Activated CD8-positive, alpha-beta memory T cell treated with anti-CD3 and anti-CD28 coated beads for 1 hour (primary cell): ENCODE measurements at places on chromosomes 2 and 18.
A peak's percentile ranks its signal among the peaks of the same experiment; 100 is the strongest.

DNA sequence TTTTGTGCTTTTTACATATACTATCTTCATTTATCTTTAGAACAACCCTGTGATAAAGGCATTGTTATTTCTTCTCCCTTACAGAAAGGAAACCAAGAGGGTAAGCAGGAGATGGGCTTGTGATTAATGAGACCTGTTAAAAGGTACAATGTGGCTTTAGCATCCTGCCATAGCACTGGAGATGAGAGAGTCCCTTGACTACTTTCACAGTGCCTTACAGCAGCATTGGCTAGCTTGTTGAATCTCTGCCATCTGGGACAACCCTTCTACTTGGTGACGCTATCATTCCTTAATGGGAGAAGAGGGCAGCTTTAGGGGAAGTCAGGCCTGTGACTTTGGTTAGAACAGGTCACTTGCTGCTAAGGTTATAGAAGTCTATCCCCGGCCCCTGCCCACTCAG lies 68.1 kb upstream of the LYPD6B start:
- DNase-seq = no peak

DNA sequence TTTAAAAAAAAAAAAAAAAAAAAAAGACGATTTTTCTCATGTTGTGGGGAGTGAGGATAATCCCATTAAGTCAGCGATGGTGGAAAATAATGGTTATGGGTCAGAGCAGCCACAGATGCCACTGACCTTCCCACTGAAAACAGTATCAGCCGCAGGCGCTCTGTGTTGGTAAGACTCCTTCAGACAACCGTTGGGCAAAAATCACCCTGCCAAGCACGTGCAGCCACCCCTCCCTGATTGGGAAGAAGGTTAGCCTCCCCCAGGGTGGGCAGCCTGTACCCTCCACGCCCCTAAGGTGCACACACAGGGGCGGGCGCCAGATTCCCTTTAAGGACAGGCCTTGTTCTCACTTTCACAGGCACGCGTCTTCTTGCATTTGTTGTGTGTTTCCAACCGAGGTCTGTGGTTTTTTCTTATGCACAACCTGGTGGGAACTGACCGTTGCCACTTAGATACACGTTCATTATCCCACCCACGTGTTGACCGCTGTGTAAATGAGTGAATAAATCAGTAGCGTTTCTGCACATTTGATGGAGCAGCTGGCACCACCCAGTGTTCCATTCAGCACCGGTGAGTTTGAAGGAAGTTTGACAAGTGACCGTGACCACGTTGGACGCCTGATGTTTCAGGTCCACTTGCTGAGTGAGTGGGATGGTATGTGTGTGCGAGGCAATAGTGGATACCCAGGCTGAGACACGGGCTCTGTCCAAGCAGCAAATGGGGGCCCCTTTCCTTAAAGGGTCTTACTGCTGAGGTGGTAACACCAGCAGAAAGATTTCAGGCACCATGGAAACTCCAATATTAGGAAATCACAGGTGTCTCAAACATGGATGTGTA lies 197.8 kb downstream of the GBX2 start:
- DNase-seq = no peak

DNA sequence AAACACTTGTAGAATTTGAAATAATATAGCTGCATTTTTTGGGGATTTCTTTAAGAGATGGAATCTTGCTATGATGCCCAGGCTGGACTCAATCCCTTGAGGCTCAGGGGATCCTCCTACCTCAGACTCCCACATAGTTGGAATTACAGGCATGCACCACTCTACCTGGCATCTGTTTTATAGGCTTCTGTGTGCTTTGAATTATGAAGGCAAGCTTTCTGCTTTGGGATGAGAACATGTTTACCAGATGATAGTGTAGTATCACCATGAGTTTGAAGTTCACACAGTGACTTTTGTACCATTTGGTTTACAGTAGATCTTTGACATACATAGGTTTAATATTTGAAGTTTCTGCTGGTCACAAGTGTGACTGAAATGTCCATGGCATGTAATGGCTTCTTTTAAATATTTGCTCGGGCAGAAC lies 10.7 kb downstream of the CNOT11 start:
- no peak for DNase-seq

DNA sequence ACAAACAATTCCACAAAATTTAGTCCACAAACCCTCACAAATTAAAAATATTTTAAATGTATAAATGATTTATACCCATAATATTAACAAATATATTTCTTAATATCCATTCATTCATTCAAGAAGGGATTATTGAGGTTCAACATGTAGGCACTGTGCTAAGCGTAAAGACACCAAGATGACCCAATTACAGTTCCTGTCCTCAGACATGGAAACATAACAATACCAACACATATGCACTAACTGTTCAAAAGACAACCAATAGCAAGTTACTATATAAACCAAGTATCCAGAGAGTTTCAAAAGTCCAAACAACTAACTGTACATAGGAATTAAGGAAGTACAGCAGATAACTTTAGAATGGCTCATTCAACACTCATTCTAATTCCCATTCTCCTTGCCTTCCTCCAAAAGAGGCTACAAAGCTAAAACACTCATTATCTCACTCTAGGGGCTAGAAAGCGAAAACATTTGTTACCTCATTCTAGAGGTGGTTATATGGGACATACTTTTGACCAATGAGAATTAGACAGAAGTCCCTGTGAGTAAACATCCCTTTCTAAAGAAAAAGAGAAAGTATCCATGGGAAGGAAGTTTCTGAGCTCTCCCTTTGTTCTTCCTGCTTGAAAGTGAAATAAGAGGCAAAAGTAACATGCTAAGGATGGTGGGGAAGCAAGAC lies 292.4 kb downstream of the ZEB2 start:
- DNase-seq = no peak

GRCh38 chr2:231786177-231786916 lies at the start of gene COPS7B:
Gene COPS7B, plus strand, starts transcription at chr2:231786445. Its CDS starts 2,126 bp downstream, at chr2:231788571.
- peak; percentile 73 for DNase-seq

GRCh38 chr2:187991389-187991788 lies 300.3 kb upstream of the GULP1 start:
- DNase-seq = no peak

- no peak for DNase-seq
Measured at GRCh38 chr2:109347626-109348025, 218.6 kb downstream of the SH3RF3 start.
